ENCODE measurements at places on chromosomes 4 and X.

GRCh38 chr4:66223068-66223703, 552.9 kb upstream of the EPHA5 start:
- DNase-seq = no peak

DNA sequence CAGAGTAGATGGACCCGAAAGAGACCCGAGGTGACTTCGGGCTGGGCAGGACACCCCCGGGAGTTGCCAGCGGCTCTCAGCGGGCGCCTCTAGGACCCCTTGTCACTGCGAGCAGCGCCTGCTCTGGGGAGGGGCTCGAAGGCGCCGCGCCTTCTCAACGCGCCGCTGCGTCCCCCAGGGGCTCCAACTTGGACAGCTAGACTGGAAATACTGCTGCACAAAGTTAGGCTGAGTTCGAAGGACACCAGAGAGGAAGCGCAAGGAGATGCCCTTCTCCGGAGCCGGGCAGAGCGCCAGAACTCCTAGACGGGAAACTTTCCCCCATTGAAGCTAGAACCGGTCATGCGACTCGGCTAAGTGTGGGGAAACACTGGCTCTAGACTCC, 493 bp upstream of the KCNIP4 start:
- DNase-seq = peak; percentile 38

DNA sequence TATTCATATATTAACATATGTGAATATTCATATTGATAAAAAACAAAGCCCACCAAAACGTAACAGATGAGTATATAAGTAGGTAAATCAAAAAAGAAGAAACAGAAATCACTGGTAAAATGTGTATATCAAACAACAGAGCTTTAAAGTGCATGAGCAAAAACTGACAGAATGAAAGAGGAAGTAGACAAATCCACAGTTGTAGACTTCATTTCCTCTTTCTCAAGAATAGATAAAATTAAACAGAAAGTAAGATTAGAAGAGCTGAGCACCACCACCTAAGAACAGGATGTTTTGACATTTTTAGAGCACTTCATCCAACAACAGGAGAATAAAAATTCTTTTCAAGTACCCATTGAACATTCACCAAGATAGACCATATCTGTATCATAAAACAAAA, 64.6 kb downstream of the CNKSR2 start:
- no peak for DNase-seq

GRCh38 chr4:104022226-104022625, 302.4 kb upstream of the TACR3 start:
- no peak for DNase-seq

- DNase-seq = peak; percentile 4
Measured at GRCh38 chrX:28177202-28177601, 196.0 kb upstream of the DCAF8L1 start.

DNA sequence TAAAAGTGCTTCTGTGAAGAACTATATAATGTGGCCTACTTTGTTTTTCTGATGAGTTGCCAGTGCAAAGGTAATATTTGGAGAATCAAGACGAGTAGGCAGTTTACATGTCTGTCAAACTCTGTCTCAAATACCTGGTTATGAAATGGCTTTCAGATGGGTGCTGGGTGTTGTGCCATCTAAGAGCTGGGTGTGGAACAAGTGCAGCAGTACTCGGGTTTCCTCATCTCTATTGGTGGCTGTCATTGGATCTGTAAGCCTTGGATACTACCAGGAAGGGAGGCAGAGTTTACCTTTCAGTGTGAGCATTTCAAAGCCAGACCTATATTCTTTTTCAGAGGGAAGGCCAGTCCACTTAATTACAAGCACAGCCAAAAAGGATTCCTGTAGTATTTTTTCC, 37.2 kb downstream of the MTM1 start:
- no peak for DNase-seq

DNA sequence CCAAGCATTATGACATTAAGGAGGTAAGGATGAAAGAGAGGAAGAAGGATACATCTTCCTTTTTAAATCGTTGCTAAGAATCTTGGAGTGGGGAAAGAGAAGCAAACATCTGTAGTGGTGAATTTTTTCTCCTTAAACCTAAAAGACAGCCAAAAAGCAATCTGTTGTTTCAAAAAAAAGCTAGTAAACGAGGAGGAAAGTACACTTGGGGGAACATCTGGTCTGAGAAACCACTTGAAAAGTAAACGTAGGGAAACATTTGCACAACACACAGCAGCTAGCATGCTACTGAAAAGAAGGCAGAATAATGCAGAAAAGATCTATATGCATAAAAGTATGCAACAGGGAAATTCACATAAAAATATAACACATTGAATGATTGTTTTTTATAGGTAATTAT, 1485.6 kb downstream of the PCDH19 start:
- no peak for DNase-seq

GRCh38 chrX:19448077-19448476, 67.2 kb downstream of the MAP3K15 start:
- no peak for DNase-seq

GRCh38 chrX:112812741-112813140, 27.9 kb downstream of the AMOT start:
- DNase-seq = peak; percentile 2

- no peak for DNase-seq
Measured at GRCh38 chr4:15531792-15532191, 62.1 kb downstream of the CC2D2A start.

DNA sequence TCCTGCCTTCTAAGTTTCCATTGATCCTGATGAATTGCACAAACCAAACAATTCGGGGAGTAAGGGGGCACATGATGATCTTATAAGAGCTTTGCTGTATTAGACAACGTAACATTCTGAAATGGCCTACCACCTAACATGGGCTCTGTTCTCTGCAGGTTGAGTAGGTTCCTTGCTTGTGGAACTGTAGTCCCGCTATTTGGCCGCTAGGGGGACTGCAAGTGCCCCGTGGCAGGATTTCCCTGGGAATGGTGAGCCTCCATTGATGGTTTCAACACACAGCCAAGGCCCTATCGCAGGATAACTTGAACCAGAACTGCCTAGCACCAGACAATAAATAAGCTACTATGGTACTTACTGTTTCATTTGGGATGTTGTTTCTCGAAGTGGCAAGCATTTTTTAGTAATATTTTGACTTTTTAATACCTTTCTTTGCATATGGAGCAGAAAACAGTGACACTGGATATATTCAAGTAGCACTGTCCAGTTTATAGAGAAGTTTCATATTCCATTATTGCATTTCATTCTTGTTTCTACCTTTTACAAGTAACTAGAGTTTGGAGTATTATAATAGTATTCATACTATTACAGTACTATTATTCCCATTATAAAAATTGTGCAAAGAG, 11.9 kb downstream of the AR start:
- DNase-seq = peak; percentile 66

- DNase-seq = no peak
Measured at GRCh38 chr4:152672206-152673092, 7.3 kb downstream of the TMEM154 start.

DNA sequence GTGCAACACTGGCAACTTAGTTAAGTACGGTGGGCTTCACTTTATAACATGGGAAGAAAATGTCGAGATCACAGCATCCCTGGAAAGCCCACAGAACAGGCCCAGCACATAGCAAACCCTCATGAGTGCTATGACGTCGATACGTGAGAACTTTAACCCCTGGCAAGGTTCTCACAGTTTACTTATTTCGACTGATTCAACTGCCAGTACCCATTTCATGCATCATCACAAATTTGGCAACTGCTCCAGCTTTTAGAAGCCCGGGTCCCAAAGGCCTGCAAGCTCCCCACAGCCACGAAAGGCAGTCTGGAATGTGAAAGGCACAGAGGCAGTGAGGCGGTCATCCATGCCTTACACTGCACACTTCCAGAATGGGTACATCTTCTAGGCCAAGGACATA, 41.2 kb downstream of the RELL1 start:
- DNase-seq = no peak

DNA sequence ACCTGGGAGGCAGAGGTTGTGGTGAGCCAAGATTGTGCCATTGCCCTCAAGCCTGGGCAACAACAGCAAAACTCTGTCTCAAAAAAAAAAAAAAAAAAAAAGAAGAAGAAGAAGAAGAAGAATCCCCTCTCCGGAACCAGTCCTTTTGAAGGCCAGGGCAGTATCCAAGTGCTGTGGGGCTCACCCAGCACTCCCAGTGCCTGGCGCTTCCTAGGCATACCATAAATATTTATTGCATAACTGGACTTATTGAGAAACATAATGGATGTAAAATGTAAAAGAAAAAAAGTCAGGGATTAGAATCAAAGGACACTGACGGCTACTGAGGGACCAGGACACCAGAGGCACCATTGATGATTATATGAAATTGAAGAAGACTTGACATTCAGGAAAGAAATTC, 162.1 kb upstream of the KIT start:
- DNase-seq = no peak

DNA sequence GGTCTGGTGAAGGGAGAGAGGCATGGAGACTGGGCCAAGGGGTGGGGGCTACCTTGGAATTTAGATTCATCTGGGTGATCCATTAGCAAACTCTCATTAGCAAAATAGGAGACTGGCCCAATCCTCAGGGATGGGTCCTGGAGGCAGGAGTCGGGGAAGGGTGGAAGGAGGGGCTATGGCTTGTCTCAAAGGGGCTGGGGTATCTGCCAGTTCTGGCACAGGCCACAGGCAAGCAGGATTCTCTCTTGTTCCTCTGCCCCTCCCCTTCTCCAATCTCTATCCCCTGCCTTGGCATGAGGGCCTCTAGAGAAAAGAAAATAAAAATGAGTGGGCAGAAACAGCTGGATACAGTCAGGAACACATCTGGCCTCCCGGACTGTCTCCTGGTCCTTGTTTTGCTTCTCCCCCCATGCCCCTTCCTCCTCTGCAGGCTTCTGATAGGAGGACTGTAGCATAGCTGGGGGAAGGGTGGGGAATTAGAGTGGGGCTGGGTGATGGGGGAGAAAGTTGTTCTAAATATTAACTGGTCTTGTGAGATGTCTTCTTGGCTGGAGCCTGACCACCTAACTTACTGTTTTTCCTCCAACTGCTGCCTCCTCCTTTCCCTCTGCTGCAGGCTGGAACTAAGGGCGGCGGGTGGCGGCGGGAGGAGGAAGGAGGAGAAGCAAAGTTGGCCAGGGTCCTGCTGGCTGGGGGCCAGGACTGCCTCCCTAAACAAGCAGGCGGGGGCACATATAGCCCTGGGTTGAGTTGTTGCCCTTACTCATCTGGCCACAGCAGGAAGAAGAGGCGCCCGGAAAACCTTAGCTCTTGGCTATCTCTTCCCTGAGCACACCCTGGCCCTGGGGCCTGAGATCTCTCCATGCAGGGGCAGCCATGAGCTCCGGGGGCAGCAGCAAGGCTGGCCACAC, 53.3 kb upstream of the LAS1L start:
- DNase-seq = no peak

GRCh38 chr4:70721747-70722146, at the start of gene RUFY3:
Gene RUFY3, plus strand, starts transcription at chr4:70721964. Its CDS starts 610 bp downstream, at chr4:70722574.
- no peak for DNase-seq

GRCh38 chr4:109848501-109848900, 594 bp downstream of the LRIT3 start:
- no peak for DNase-seq

DNA sequence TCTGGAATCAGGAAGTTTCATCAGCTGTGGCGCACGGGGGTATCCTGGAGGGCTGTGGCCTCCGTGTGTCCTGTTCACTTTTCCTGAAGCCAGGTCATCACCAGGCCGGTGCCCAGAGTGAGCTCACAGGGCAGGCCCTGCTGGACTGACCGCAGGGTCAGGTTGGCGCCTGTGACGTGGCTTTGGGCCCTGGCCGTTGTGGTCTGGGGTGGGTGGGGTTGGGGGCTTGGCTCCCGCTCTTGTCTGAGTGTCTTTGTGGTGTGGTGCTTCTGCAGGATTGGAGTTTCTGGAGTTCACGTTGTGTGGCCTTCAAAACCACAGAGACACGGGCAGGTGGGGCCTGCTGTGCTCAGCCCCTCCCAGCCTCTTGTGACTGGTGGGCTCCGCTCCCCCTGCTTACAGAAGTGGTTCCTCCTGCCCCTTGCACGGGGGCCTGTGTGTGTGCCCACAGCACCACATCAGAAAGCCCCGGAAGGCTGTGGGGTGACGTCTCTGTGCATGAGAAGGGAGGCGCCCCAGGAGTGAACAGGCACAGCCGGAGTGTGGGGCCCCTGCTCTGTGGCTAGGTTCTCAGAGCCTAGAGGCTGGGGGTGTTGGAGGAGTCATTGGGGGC, 9.5 kb downstream of the RGS12 start:
- no peak for DNase-seq

DNA sequence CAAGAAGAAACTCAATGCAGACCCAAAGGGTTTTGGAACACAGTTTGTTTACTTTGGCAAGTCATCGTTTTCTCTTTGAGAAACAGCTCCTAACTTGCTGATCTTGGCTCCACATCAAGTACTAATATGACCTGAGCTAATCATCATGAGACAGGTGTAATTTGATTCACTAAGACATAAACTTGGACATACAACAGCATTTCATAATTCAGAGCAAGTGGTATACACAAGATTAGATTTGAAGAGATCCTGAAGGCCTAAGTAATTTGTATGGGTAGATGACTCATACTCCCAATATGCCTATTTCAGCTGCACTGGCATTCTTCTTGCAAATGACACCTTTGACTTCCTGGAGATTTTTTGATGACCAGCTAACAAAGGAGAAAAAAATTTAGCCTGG, 1521.7 kb downstream of the RPA4 start:
- peak; percentile 9 for DNase-seq

- no peak for DNase-seq
Measured at GRCh38 chr4:159158985-159159384, 56.1 kb downstream of the RAPGEF2 start.

DNA sequence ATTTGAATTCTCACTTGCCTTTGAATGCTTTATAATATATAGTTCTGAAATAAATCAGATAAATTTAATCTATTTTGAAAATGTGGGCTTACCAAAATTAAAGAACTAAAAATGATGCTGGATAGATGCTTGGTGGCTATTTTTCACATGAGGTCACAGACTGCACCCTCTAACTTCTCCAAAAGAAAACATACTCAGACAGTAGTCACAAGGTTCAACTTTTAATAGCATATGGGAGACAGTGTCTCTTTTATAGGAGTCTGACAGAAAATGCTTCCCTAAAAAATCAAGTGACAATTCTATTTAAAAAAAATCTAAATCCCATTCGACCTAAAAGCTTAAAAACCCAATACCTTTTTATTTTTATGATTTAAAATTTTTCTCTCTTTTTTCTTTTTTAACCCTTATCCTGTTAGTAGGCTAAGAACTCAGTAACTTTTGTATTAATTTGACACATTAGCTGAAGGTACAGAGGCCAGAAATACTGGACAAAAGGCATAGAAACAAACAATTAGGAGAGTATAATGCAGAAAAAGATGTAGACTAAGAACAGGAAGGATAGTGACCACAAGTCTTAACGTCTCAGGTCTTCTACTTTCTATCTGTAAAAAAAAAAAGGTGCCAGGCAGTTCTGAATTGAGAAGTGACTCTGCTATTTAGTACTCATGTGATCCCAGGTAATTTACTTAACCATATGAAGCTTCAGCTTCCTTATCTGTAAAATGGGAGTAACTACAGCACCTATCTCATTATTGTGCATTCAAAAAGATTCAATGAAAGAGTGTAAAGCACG, 7.6 kb downstream of the TIGD4 start:
- DNase-seq = no peak

GRCh38 chr4:65791812-65792308, 121.6 kb upstream of the EPHA5 start:
- no peak for DNase-seq

Measured in T47D (cell line).